ENCODE measurements at places on chromosomes 16 and 17.

DNA sequence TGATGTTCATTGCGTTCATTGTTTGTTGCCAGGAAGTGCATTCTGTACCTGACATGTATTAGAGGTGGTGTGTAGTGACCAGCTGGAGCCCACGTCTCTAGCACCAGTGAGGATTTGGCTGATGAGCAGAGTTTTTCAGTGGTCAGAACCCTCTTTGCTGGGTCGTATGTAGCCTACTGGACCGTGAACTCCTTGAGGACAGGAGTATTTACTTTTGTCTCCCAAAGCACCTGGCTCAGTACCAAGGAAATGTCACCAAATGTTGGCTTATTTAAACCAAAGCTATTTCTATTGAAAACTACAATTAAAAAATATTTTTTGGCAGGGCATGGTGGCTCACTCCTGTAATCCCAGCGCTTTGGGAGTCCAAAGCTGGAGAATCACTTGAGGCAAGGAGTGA, 262.7 kb downstream of the SNX29 start:
- no peak for DNase-seq

DNA sequence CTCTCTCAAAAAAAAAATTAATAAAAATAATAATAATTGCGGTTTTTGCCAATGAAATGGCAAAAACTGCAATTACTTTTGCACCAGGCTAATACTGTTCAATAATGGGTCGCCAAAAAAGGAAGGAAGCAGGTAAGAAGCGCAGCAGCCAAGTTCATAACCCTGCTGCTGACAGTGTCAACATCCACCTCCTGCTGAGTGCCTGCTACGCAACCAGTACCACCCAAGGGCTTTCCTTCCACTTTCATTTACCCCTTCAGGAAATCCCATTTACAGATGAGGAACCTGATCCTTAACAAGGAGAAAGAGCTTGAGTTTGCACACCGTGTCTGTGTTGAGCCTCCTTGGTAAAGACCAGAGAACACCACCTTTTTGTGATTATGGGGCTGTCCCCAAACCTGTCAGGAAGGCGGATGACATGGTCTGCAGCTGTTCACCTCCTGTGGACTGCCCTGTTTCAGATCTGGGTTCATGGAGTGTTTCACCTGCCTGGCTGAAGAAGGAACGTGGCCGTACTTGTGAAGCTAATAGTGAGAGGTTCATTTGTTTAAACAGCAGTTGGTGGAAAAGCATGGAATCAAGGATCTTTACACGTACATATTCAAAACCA, 378.0 kb downstream of the SLC39A11 start:
- no peak for DNase-seq

GRCh38 chr17:10200016-10200415, 1.6 kb upstream of the GAS7 start:
- DNase-seq = no peak

- DNase-seq = no peak
Observed at GRCh38 chr17:60355663-60356594, 36.0 kb downstream of the USP32 start.

- no peak for DNase-seq
Observed at GRCh38 chr16:65254144-65254543, 132.3 kb upstream of the CDH11 start.

DNA sequence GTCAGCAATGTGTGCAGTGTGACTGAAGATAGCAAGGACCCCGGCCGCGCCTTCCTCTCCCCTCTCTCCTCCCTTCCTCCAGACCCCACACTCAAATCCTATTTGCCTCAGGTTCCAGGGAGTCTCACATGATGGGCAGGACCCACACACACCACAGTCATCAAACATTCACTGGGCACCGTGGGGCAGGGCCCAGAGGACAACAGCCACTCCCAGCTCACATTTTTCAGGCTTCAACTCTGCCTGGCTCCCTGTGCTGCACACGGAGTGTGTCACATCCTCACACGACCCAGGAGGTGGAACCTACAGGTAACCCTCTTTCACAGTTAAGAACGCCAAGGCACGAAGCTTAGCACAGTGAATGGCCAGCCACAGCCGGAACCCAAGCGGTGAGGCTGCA, 30.5 kb downstream of the PEMT start:
- DNase-seq = no peak

- DNase-seq = no peak
Observed at GRCh38 chr17:62643496-62643895, 16.0 kb downstream of the MRC2 start.

GRCh38 chr17:42405963-42406495, 17.0 kb downstream of the CAVIN1 start:
- peak; percentile 57 for DNase-seq

- DNase-seq = no peak
Observed at GRCh38 chr16:11205754-11206581, 50.0 kb downstream of the SOCS1 start.

- no peak for DNase-seq
Observed at GRCh38 chr16:17483351-17483750, 12.6 kb upstream of the XYLT1 start.

DNA sequence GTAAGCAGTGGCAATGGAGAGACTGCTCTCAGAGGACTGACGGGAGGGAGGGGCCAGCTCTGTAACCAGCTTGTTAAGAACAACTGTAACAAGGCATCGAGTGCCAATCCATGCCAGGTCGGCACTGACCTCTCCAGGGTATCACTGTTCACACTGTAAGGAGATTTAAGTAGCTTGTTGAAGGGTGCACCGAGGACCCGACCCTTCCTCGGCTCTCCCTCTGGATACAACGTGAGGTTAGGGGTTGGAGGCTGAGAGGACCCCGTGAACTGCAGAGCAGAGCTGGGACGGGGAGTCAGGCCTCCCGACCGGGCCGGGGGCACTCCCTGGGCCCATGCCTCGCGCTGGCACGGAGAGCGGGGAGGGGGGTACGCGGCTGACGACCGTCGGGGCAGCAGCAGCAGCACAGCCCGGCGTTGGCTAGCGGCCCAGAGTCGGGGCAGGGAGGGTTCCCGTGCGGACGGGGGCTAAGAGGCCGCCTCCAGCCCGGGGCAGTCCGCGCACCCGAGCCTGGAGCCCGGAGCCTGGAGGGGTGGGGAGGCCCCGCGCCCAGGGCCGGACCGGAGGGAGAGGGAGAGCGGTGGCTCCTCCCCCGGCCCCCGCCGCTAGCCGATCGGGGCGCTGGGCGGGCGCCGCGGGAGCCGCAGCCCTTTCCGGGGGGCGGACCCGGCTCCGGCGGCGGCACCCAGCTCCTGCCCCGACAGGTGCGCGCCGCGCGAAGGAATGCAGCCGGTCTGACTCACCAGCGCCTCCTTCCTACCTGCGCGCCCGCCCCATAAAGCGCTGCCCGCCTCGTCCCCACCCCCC, at the start of gene ITGB4:
ITGB4 (plus strand) TSS at position 804 of the 807 bp plus-strand sequence. CDS start 3,245 bp downstream, outside the sequence.
- DNase-seq = no peak

DNA sequence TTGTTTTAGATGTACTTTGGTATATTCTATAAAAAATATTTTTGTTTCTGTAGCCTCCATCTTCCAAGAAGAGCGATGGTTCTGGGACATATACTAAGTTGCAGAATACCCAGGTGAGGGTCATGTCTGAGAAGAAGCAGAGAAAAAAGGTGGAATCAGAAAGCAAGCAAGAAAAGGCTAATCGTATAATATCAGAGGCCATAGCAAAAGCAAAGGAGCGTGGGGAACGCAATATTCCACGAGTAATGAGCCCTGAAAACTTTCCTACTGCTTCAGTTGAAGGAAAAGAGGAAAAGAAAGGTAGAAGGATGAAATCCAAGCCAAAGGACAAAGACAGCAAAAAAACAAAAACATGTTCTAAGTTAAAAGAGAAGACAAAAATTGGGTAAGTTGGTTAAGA, 154.6 kb downstream of the CHD9 start:
- DNase-seq = no peak

DNA sequence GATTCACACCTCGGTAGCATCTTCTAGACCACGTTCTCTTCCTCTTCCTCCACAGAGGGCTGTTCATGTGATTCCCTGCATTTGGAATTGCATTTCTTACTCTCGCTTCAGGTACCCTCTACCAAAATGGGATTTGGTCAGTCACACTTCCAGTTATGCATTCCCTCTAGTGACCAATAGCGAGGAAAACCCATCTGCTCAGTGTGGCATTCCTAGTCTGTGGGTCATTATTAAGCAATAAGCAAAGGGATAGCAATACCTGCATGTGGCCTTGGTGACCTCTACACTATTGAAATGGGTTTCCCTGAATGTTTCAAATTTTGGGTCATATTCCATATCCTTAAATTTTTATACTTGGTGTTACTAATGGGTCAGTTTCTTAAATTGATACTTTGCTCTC, 401 bp upstream of the KRTAP4-5 start:
- no peak for DNase-seq

GRCh38 chr16:8241408-8241807, 348.9 kb downstream of the TMEM114 start:
- no peak for DNase-seq

DNA sequence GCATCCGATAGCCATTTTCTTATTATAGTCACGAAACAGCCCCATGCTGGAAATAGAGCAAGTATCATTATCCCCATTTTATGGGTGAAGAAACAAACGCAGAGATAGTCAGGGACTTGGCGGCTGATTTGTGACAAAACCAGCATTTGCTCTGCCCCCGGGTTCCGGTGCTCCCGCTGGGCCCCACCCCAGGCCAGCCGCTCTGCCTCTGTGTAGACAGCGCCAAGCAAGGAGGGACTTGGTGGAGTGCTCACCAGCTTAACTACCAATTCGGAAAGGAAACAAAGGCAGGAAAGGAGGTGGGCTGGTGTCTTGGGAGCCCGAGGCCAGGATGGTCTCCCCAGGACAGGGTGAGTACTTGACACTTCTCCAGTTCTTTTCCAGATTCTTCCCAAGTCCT, 10.0 kb downstream of the SRL start:
- DNase-seq = no peak

GRCh38 chr17:49414271-49414621, 436 bp downstream of the PHB1 start:
- DNase-seq = no peak

- no peak for DNase-seq
Observed at GRCh38 chr16:61798741-61799140, 237.5 kb downstream of the CDH8 start.

- peak; percentile 19 for DNase-seq
Observed at GRCh38 chr17:7989781-7990655, 12.4 kb upstream of the GUCY2D start.

DNA sequence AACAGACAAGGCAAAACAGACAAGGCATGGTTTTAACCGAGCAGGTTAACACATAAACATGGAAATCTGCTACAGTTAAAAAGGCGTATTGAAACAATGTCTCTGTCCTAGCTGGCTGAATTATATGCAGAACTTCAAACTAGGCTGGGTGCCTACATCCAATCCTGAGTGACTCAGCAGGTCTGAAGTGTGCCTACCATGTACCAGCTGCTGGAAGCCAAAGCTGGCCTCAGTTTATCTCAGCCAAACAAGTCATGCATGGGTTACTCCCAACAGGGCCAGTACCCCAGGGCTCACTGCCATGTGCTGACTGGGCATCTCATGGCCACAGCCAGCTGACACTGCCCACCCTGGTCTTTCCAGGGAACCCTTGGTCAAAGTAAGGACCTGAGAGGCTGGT, 4.0 kb downstream of the C1QBP start:
- DNase-seq = no peak

Measured in DMS153 (cell line).